ENCODE measurements at places on chromosomes 16 and 17. TPM values are rescaled to one million over a fixed set of nuclear protein-coding genes. Genes with fewer than 3 reads are reported as not detected.

The CMTM2 gene
- total RNA-seq = 0.52 TPM

DNA sequence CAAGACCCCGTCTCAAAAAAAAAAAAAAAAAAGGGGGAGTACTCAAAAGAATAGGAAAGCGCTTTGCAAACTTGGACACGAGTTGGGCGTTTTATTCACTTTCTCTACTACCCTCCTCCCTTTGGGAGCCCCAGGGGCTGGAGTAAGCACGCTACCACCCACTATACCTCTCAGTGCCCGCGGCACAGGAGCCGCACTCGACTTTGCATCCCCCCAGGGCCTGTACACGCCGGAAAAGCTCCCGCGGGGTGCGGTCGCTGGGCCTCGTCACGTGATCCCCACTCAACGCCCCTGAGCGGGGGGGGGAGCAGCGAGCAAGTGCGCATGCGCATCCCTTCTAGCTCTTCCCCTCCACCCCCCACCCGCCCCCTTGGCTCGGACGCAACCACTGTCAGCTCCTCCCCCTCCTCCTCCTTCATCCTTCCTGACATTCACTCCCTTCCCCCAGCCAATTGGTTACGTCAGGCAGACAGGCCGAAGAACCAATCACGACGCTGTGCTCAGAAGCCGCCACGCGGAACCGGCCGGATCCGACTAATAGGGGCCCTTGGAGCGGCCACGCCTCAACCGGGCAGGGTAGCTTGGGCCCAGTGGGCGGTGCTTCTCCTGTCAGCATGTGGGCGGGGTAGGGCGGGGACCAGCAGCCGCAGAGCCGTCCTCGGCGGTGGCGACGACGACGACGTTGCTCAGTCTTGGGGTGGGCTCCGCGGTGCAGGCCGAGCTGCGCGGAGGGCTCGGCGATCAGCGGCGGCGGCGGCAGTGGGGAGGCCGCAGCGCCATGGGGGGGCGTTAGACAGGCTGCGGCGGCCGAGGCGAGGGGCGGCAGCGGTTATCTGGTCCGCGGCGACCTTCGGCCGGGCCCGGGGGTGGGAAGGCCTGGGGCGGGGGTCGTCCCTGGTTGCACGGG is at the start of gene HAPSTR1:
Gene HAPSTR1 (plus strand): TSS at position 685 of the 907 bp plus-strand sequence. CDS start 401 bp downstream, outside the sequence.
- H3K4me3 ChIP-seq = peak within 1 kb of the TSS; percentile 77
- H3K27me3 ChIP-seq = no peaks in the 10 kb centered on the region
- DNase-seq = peak; percentile 99

- H3K36me3 ChIP-seq = no peaks in the 10 kb centered on the region
- DNase-seq = no peak
- H3K4me3 ChIP-seq = no peak overlapping the region
- H3K27ac ChIP-seq = peak overlapping the region; percentile 50
These were observed 28.9 kb downstream of the DCUN1D3 start for GRCh38 chr16:20871258-20871657.

DNA sequence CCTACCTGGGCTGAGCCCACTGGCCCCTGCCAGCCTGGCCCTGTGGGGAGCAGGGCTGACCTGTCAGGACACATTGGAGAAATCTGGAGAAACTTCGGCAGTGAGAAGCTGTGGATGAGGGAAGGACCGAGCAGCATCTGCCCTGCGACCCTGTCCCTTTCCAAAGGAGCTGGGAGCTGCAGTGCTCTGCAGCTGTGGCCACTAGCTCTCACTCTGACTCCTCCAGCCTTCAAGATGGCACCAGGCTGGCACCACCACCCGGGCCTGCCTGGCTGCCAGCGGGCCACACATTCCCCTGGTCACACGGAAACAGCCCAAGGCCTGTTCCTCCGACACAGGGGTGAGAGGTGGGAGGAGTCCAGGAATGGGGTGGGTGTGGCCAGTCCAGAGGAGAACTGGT is 30.1 kb downstream of the CD300LG start:
- no peak overlapping the region for H3K27ac ChIP-seq
- H3K4me3 ChIP-seq = no peak overlapping the region

DNA sequence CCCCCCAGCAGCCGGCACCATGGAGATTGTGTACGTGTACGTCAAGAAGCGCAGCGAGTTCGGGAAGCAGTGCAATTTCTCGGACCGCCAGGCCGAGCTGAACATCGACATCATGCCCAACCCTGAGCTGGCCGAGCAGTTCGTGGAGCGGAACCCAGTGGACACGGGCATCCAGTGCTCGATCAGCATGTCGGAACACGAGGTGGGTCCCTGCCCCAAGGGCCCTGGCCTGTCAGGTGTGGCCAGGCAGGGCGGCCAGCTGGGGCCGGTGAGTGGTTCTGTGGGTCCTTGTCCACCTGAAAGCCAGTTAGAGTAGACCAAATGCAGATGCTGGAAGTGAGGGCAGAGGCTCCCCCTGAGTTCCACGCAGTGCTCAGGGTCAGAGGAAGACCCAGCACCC is 7.8 kb downstream of the DNAI2 start:
- no peak overlapping the region for H3K27ac ChIP-seq
- DNase-seq = peak; percentile 63
- no peak overlapping the region for H3K4me3 ChIP-seq

- H3K36me3 ChIP-seq = peaks cover 25% of the 10 kb centered on the region
- no peak overlapping the region for H3K27ac ChIP-seq
- H3K4me3 ChIP-seq = no peak overlapping the region
- no peak for DNase-seq
- H3K4me1 ChIP-seq = no peaks in the 10 kb centered on the region
- H3K27me3 ChIP-seq = no peaks in the 10 kb centered on the region
These were observed 302.8 kb downstream of the SLC39A11 start for GRCh38 chr17:72789711-72790110.
